ENCODE measurements at places on chromosomes 4 and X. TPM values are rescaled to one million over a fixed set of nuclear protein-coding genes. Genes with fewer than 3 reads are reported as not detected.

SLITRK4 gene
- total RNA-seq: under 0.01 TPM

PPARGC1A gene
- total RNA-seq: 21.4 TPM

MAGEB10 gene
- not detected for total RNA-seq

NLGN4X gene
- total RNA-seq: 9.8 TPM

ARMCX6 gene
- 22.9 TPM for total RNA-seq

ERAS gene
- total RNA-seq: not detected

EOLA1 gene
- 13.1 TPM for total RNA-seq

SMARCA5 gene
- 37.0 TPM for total RNA-seq

MAGEE2 gene
- total RNA-seq: not detected

HMX1 gene
- not detected for total RNA-seq

CCDC160 gene
- not detected for total RNA-seq

MAGEB18 gene
- total RNA-seq: not detected

HPSE gene
- total RNA-seq: 2.6 TPM

CAPN6 gene
- 0.32 TPM for total RNA-seq

NAA11 gene
- total RNA-seq: not detected

TMPRSS11A gene
- total RNA-seq: not detected

KCND1 gene
- total RNA-seq: 0.43 TPM

ZC4H2 gene
- total RNA-seq: 10.9 TPM

ANK2 gene
- 87.4 TPM for total RNA-seq

TRPC3 gene
- total RNA-seq: 0.13 TPM

GABRQ gene
- under 0.01 TPM for total RNA-seq

RAI2 gene
- total RNA-seq: 3.1 TPM

CT45A3 gene
- total RNA-seq: not detected

NPY5R gene
- not detected for total RNA-seq

All from articular chondrocyte of knee joint (primary cell).